Keratinocyte (primary cell): ENCODE measurements at places on chromosomes 2 and 18.

DNA sequence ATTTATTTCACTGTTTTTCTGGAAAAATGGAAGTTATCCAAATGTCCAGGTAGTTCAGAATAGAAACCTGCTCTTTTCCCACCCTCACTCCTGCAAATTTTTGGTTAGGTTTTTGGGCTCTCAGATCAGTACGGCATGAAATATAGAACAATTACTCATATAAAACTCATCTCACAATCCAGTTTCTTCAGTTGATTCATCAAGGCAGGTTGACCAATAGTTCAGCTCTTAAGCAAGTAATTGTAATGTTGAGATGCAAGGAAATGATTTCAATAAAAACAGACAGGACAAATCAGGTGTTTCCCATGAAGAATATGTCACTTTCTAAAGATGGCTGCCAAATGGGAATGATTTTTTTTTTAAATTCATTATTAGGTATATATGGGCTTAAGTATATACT lies 2.0 kb downstream of the RAB27B start:
- DNase-seq, result no peak
- peak overlapping the region; percentile 51 for H3K4me3 ChIP-seq
- H3K27me3 ChIP-seq, result no peaks in the 10 kb centered on the region
- H3K27ac ChIP-seq, result peak overlapping the region; percentile 70
- no peaks in the 10 kb centered on the region for H3K36me3 ChIP-seq

DNA sequence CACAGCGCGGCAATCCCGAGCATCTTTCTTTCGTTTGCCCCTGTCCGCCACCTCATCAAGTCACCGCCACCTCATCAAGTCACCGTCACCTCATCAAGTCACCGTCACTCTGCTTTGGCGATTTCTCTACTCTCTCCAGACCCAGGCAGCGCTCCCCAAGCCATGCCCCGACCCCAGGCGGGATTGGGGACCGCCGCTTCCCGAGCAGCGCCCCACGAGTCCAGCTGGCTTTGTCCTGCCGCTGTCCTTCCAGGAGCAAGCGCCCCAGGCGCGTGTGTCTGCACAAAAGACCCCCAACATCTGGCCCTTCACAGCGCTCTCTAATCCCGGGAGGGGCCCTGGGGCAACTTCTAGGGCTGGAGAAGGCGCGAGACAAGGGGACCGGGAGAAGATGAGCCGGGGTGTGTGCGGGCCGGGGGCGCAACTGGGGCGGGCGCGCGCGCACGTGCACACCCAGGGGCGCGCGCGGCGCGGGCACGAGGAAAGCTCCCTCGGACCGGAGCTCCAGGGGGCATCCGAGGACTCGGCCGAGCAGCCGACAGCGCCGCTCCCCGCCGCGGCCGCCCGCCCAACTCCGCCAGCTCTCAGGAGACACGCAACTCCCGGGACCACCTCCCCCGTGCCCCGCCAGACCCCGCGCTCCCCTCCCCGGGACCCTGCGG lies 633 bp upstream of the RNF152 start:
- no peaks in the 10 kb centered on the region for H3K27me3 ChIP-seq
- H3K36me3 ChIP-seq, result peaks cover 12% of the 10 kb centered on the region
- no peak for DNase-seq
- H3K4me3 ChIP-seq, result peak overlapping the region; percentile 77

DNA sequence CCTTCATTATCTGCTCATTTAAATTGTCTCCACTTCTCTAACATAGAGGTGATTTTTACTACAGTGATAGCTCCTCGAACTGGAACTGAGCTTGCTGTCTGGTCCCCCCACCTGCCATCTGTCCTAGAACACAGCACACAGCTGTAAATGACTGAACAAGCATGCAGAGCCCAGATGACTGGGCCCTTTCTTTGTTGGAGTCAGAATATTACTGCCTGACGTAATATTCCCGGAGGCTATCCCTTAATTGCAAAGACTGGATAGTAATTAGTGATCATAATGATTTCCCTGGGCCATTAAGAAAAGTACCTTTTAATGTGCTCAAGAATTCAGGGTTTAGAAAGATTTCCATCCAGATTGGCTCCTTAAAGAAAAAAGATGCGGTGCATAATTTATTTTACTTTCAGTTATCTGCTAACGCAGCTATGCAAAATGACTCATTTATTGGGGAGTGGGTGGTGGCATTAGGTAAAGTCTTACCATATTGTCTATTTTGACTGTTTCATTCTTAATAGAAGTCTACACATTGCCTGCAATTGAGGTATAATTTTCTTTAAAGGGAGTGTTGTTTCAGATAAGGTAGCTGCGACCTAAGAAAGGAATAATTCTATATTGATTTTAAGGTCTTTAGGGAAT lies 84.4 kb downstream of the MAP4K4 start:
- no peak for DNase-seq
- peaks cover 2% of the 10 kb centered on the region for H3K4me1 ChIP-seq
- H3K27me3 ChIP-seq, result no peaks in the 10 kb centered on the region
- no peaks in the 10 kb centered on the region for H3K36me3 ChIP-seq
- H3K27ac ChIP-seq, result no peak overlapping the region

GRCh38 chr2:24874035-24874434 lies 46.0 kb downstream of the ADCY3 start:
- no peak for DNase-seq
- H3K4me1 ChIP-seq, result no peaks in the 10 kb centered on the region
- H3K27ac ChIP-seq, result no peak overlapping the region

DNA sequence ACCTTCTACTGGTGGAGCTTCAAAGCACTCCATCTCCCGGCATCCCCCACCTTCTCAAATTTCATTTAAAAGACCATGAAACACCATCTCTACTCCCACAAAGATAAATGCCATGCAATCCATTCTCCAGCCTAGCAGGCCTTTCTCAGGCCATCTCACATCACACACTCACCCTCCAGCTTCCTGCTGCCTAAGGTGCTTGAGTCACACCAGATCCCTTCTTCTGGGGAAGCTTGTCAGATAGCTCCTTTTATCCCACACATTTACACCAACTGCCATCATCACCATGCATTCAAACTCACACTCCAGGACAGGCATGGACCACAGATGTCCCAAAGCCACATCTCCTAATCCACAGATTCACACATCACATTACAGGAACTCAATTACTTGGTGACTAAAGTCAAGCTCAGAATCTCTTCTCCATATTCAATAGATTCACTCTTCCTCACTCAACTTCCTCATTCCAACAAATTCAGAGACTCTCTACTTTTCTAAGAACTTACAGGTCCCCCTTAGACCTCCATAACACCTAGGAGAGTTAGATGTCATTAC lies 292.5 kb downstream of the TNS1 start:
- no peaks in the 10 kb centered on the region for H3K36me3 ChIP-seq
- no peak overlapping the region for H3K4me3 ChIP-seq
- no peaks in the 10 kb centered on the region for H3K27me3 ChIP-seq
- DNase-seq, result no peak

- H3K36me3 ChIP-seq, result no peaks in the 10 kb centered on the region
- H3K4me1 ChIP-seq, result no peaks in the 10 kb centered on the region
- no peak overlapping the region for H3K4me3 ChIP-seq
- H3K27ac ChIP-seq, result no peak overlapping the region
- no peak for DNase-seq
These were observed 417.9 kb downstream of the HRH4 start for GRCh38 chr18:24878289-24878688.

GRCh38 chr2:96207774-96208142 lies 869 bp downstream of the STARD7 start:
- no peaks in the 10 kb centered on the region for H3K36me3 ChIP-seq
- H3K4me1 ChIP-seq, result peaks cover 51% of the 10 kb centered on the region
- no peak for DNase-seq
- no peaks in the 10 kb centered on the region for H3K27me3 ChIP-seq
- H3K4me3 ChIP-seq, result peak overlapping the region; percentile 94

- H3K4me1 ChIP-seq, result no peaks in the 10 kb centered on the region
- DNase-seq, result no peak
- no peak overlapping the region for H3K4me3 ChIP-seq
- no peaks in the 10 kb centered on the region for H3K27me3 ChIP-seq
These were observed 988.2 kb upstream of the CHAC2 start for GRCh38 chr2:52779446-52779845.

GRCh38 chr2:73931531-73932500 lies 5.1 kb downstream of the DGUOK start:
- DNase-seq, result no peak
- H3K27ac ChIP-seq, result peak overlapping the region; percentile 65
- no peaks in the 10 kb centered on the region for H3K27me3 ChIP-seq
- peaks cover 71% of the 10 kb centered on the region for H3K4me1 ChIP-seq
- H3K36me3 ChIP-seq, result peaks cover 1% of the 10 kb centered on the region

DNA sequence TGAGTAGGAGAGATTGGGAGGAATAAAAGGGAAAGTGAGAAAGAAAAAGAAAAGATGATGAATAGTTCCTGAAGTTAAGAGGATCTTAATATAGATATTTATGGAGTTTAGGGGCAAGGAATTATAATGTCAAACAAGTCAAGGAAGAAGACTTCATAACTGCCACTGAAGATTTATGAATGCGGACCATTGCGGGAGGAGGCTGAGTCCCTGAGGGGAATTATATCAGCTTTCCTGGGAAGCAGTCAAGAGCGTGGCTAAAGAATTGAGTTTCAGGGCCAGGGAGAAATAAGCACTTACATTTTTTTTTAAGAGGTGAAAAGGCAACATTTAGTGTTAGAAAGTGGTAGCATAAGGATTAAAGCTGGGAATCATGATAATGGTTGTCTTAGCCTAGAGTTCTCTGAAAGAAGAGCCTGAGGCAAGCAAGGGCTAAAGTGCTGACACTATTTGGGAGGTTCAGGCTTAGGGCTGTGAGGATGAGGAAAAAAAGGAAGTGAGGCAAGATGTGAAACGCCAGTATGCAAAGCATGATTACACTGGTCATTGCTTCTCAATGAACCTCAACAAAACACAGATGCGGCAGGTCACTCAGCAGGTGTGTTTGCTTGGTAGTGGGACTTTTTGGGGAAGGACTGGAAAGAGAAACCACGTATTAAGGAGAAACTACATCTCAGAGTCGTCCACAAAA lies 217.1 kb downstream of the SLC4A3 start:
- no peak for DNase-seq
- no peaks in the 10 kb centered on the region for H3K27me3 ChIP-seq
- H3K27ac ChIP-seq, result no peak overlapping the region
- H3K4me1 ChIP-seq, result no peaks in the 10 kb centered on the region
- no peaks in the 10 kb centered on the region for H3K36me3 ChIP-seq
- H3K4me3 ChIP-seq, result no peak overlapping the region

- H3K27ac ChIP-seq, result no peak overlapping the region
- no peak for DNase-seq
- peaks cover 11% of the 10 kb centered on the region for H3K4me1 ChIP-seq
- no peaks in the 10 kb centered on the region for H3K27me3 ChIP-seq
- no peak overlapping the region for H3K4me3 ChIP-seq
- no peaks in the 10 kb centered on the region for H3K36me3 ChIP-seq
These were observed 134.0 kb upstream of the LYPD1 start for GRCh38 chr2:132804051-132804450.

- no peaks in the 10 kb centered on the region for H3K27me3 ChIP-seq
- no peaks in the 10 kb centered on the region for H3K36me3 ChIP-seq
- H3K27ac ChIP-seq, result peak overlapping the region; percentile 78
- no peak for DNase-seq
- H3K4me3 ChIP-seq, result peak overlapping the region; percentile 82
- H3K4me1 ChIP-seq, result peaks cover 10% of the 10 kb centered on the region
These were observed 937 bp upstream of the LANCL1 start for GRCh38 chr2:210477496-210477895.

DNA sequence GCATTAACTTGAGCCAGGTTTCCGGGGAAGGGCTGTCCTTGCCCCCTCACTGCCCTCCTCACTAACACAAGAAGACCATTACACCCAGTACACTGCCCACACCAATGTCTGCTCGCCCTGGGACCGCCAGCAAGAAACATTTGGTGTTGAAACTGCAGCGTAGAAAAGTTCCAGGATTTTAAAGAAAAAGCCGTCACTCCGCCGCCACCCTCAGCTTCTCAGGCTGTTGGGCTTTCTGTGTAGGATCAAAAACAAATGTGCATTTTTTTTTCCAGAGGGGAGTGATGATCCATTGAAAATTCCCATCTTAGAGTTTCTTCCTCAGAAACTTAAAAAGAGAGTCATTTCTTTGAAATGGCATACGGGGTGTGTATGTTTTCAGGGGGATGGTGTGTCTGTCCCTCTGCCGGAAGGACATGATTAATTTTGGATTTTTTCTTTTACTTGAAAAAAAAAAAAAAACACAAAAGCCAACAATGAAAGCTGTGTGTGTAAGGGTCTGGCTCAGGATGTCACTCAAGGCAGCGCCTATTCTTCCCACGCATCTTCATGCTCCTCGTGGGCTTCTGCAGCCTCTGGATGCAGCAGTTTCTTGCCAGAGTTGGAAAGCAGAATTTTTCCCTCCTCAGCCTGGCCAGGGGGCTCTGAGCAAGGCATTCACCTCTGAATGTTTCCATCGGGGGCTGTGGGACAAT lies 184.9 kb downstream of the GLI2 start:
- no peak overlapping the region for H3K27ac ChIP-seq
- no peaks in the 10 kb centered on the region for H3K36me3 ChIP-seq
- H3K4me3 ChIP-seq, result no peak overlapping the region
- H3K4me1 ChIP-seq, result peaks cover 2% of the 10 kb centered on the region

DNA sequence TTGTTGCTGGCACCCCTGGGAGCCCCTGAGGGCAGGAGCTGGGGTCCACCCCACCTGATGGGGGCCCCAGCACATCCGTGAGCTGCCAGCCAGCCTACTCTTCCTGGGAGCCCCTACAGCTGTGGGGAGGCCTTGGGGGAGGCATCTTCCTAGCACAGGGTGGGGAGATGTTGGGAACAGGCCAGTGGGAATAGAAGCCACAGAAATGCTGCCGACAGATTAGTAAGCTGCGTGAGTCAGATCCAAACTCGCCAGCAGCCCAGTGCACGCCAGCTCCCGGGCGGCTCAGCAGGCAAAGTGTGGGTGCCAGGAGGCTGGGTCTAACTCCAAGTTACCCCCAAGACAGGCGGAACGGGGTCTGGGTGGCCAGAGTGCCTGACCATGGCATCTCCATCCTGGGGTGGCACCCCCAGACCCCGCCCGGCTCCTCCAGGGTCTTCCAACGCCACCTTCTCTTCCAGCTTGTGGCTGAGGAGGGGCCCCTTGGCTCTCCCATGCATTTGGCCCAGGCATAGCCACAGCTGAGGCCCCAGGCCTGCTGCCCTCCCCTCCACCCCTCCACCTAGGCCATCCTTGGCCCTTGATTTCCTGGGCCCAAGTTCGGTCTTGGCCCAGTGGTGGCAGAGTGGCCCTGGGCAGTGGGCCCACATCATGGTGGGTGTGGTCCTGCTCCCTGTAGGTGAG lies 15.3 kb downstream of the CROCC2 start:
- peaks cover 15% of the 10 kb centered on the region for H3K27me3 ChIP-seq
- no peaks in the 10 kb centered on the region for H3K36me3 ChIP-seq
- H3K4me1 ChIP-seq, result peaks cover 15% of the 10 kb centered on the region
- peak overlapping the region; percentile 73 for H3K27ac ChIP-seq
- peak; percentile 23 for DNase-seq

GRCh38 chr2:48320742-48321141 lies 209.2 kb upstream of the STON1 start:
- H3K4me1 ChIP-seq, result no peaks in the 10 kb centered on the region
- no peaks in the 10 kb centered on the region for H3K36me3 ChIP-seq
- H3K27ac ChIP-seq, result no peak overlapping the region
- no peak overlapping the region for H3K4me3 ChIP-seq
- no peak for DNase-seq
- no peaks in the 10 kb centered on the region for H3K27me3 ChIP-seq
